SJSA1 (cell line): ENCODE measurements at places on chromosomes 2 and 18. TPM values are rescaled to one million over a fixed set of nuclear protein-coding genes. Genes with fewer than 3 reads are reported as not detected.

The CNGA3 gene
- not detected in 2 replicates for total RNA-seq

The SP140 gene
- 0.44 and 2.2 TPM in 2 replicates for total RNA-seq

The KCNF1 gene
- total RNA-seq, result 0.24 TPM in 1 of 2 replicates, not detected in the other

The CCDC141 gene
- not detected in 2 replicates for total RNA-seq

The DES gene
- 0.13 TPM in 1 of 2 replicates, not detected in the other for total RNA-seq

The MOB4 gene
- 64.1 and 69.8 TPM in 2 replicates for total RNA-seq

The DSEL gene
- total RNA-seq, result 5.7 and 11.0 TPM in 2 replicates

The GREB1L gene
- total RNA-seq, result 0.81 and 1.2 TPM in 2 replicates

The REG1B gene
- total RNA-seq, result not detected in 2 replicates

The TMEFF2 gene
- 0.16 and 0.25 TPM in 2 replicates for total RNA-seq

The ZNF512 gene
- 35.2 and 52.8 TPM in 2 replicates for total RNA-seq

The DNAJC5G gene
- not detected in 2 replicates for total RNA-seq

The KCNG2 gene
- total RNA-seq, result not detected in 2 replicates

The ZNF396 gene
- total RNA-seq, result 0.69 and 0.79 TPM in 2 replicates

The IL1RL1 gene
- total RNA-seq, result not detected in 2 replicates

The CDCA7 gene
- 54.4 and 60.7 TPM in 2 replicates for total RNA-seq

The HOXD8 gene
- 13.0 and 16.8 TPM in 2 replicates for total RNA-seq

GRCh38 chr2:18855027-18855426, 265.7 kb upstream of the NT5C1B start:
- DNase-seq, result no peak

DNA sequence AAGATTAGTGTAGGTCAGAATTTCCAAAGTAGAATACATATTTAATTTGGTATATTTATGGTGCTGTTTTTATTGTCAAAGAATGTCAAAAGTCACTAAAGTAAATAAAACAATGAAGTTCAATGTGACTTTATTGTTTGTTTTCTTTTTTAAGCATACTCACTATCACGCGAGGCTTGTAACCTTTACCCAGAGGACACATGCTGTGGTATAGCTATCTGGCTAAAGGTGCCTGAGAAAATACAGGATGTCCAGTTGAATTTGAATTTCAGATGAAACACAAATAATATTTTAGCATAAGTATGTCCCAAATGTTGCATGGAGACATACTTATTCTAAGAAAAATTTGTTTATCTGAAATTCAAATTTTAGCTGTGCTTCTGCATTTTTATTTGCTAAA, 103.3 kb upstream of the KLF7 start:
- no peak for DNase-seq

DNA sequence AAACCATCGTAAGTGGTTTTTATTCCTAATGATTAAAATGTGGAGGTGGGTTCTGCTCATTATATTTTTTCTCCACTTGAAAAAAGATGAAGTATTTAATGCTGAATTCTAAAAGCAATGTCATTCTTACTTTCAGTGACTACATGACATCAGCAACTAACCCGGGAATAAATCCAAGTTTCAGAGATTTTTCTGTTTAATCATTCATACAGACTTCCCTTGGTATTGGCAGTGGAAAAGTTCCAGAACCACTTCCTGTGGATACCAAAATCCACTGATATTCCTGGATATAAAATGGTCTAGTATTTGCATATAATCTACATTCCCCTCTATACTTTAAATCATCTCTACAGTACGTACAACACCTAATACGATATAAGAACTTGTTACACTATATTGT, 128.6 kb downstream of the ZNF532 start:
- peak; percentile 69 for DNase-seq

- DNase-seq, result no peak
These were observed 655.9 kb upstream of the SOX11 start for GRCh38 chr2:5036256-5036655.

DNA sequence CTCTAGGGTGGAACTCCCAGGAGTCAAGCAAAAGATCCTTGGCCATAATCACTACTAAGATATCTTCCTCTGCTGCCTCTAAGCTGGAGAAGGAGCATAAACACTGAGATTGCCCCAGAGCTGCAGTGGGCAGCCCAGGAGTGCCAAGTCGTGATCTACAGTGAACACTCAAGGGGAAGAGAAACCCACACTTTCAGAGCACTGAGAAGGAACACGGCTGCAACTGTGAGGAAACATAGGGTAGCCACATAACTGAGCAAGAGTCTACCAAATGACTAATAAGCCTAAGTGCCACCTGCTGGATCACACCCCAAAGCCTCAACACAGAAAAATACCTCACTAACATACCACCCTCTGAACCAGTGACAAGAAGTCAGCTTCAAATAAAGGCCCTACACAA, 79.6 kb upstream of the RAB12 start:
- no peak for DNase-seq

DNA sequence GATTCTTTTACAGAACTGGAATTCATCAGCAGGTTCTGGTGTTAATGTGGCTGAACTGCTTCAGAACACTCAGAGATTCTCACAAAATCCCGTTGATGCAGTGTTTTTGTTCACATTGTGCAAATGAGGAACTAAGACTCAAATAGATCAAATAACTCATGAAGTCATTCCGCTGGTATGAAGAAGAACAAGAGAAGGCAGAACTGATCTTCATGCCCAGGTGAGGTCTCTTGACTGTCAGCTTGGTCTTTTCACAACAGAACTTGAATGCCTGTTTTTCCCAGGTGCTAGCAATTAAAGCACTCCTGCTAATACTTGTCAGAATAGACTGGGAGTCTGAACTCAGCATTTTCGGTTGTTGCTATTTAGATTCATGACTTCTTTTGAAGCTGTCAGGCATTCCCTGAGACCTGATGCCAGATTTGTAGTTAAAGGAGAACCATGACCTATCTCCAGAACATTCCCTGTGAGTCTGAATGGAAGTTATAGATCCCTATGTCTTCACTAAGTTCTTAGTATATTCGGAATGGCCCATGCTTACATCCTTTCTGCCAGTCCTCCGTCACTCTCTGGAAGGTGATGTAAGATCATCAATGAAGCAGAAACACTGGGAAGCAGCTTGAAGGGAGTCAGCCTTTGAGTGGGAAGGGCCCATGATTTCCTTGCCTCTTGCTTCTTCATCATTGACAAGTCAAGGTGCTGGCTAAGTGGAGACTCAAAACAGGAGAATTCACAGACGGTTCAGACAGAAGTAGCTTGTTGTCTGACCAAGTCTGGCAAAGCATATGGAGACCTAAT, 155.7 kb downstream of the MTCL1 start:
- no peak for DNase-seq

GRCh38 chr2:68637047-68637446, 6.3 kb upstream of the PROKR1 start:
- DNase-seq, result no peak

GRCh38 chr2:68653034-68653433, 9.7 kb downstream of the PROKR1 start:
- no peak for DNase-seq

- no peak for DNase-seq
These were observed 95.5 kb upstream of the ATG16L1 start for GRCh38 chr2:233156001-233156400.

DNA sequence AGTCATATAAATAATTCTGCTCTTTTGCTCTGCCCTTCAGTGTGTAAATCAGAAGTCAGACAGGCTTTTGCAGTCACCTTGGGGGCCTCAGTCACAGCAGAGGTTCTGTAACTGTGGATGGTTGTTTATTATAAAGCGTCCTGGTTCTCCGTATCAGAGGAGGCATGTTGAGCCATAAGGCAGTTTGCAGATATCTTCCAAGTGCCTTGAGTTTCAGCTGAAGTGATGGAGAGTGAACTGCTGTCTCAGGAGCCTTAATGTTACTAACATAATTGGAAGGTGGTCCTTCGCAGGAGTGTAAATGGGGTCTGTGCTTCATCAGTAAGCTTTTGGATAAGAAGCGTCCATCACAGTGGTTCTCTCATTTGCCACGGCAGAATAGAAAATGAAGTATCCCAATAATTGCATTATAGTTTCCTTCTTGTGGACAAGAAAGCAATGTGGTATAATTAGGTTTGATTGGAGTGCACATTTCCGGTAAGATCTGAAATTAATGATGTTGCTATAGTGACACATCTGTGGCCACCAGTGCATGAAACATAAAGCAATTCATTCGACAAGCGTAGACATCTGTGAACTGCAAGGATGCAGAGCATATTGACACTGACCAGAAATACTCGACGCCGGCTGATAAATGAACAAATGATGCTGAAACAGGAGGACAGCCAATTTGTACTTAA, 112.5 kb upstream of the NFATC1 start:
- no peak for DNase-seq

- no peak for DNase-seq
These were observed 113.5 kb downstream of the PHLPP1 start for GRCh38 chr18:62828852-62829251.

DNA sequence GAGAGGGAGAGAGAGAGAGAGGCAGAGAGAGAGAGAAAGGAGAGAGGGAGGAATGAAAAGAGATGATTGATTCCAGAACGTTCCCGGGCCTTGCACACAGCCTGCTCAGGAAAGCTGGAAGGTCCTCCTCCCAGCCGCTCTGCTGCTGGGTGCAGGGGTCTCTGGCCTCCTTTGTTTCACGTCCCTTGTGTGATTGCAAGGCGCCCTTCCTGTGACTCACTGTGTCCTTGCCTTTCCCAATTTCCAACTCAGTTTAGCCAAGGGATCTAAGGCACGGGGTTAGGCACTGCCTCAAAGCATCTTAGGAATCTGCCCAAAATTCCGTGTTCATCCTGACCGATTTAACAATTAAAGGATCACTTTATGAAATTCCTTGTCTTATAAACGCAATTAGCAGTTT, 221.2 kb downstream of the KLHL29 start:
- no peak for DNase-seq

GRCh38 chr2:64394153-64394552, 59.8 kb upstream of the LGALSL start:
- no peak for DNase-seq

DNA sequence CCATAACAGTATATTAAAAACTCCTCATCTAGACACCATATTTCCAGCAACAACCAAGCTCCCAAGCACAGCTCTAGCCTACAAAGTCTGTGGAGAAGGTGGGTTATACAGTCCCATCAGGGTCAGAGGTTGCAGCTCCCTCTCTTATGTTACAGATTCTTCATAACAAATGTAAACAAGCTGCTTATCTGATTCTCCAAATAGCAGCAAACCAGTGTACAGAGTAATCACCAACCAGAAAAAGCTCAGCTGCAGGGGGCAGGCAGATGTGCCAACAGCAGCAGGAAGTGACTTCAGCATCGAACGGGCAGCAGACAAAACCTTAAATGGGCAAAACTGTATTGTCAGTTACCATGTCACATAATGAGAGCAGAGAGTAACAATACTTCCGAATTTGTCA, 52.9 kb upstream of the NABP1 start:
- peak; percentile 73 for DNase-seq

GRCh38 chr2:88950010-88950409, 258.5 kb downstream of the RPIA start:
- no peak for DNase-seq

GRCh38 chr2:66565291-66565690, 130.4 kb downstream of the MEIS1 start:
- DNase-seq, result no peak

GRCh38 chr2:86596118-86596517, 27.5 kb downstream of the RNF103 start:
- no peak for DNase-seq

DNA sequence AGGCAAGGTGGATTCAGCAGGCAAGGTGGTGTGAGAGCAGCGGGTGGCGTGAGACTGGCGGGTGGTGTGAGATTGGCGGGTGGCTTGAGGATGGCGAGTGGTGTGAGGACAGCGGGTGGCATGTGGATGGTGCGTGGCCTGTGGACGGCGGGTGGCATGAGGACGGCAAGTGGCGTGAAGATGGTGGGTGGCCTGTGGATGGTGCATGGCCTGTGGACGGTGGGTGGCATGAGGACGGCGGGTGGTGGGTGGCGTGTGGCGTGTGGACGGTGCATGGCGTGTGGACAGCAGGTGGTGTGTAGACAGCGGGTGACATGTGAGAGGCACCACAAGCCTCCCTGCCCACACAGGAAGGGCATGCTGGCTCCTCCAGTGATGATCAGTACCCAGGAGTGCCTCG, 186.9 kb upstream of the SALL3 start:
- no peak for DNase-seq

- DNase-seq, result no peak
These were observed 100.4 kb upstream of the LCLAT1 start for GRCh38 chr2:30346471-30347169.

DNA sequence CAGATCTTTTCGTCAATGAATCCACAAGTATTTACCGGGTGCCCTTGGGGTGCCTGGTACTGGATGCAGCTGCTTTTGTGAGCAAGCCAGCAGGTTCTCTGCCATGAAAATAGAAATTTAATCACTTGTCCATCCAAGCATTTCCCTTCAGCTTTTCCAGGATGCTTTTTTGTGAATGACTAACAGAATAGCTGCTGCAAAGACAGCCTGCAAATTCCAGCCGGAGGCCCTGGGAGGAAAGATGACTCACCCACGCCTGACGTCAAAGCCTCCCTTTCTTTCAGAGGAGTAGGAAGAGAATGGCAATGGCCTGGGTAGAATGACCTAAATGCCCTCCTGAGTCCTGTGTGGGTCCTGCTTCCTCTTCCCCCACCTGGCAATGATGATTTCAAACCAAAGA, 111.9 kb downstream of the AP1S3 start:
- peak; percentile 92 for DNase-seq

DNA sequence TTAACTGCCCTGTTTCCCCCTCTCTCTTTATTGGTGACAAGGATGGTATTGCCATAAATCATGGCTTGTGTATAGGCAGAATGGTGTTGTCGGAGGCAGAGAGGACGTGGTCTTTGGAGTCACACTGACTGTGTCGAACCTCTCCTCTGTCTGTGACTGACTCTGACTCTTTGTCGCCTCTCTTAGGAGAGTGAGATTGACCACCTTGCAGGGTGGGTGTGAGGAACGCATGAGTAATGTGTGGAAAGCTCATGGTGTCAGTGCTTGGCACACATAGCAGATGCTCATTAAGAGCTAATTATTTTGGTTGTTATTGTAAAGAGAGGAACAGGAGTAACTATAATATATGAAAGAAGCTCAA, 145.6 kb downstream of the TTC27 start:
- no peak for DNase-seq

- no peak for DNase-seq
These were observed 30.4 kb upstream of the IL36G start for GRCh38 chr2:112947374-112947773.

DNA sequence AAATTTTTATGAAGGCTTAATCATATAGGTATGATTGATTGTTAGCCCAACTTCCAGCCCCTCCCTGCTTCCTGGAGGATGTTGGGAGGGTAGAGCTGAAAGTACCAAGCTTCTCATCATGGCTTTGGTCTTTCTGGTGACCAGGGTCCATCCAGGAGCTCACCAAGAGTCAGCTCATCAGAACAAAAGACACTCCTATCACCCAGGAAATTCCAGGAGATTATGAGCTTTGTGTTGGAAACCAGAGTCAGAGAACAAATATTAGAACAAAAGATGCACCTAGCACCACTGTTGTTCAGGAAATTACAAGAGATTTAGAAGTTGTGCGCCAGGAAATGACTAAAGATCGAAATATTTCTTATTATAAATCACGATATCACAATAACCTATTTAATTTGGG, 119.9 kb upstream of the THUMPD2 start:
- no peak for DNase-seq

GRCh38 chr2:3681625-3682024, 21.8 kb upstream of the DCDC2C start:
- no peak for DNase-seq
